HCT116 (cell line): ENCODE measurements at places on chromosomes 6 and 20.

- no peak for DNase-seq
These were observed 48.3 kb downstream of the TRERF1 start for GRCh38 chr6:42403421-42403820.

DNA sequence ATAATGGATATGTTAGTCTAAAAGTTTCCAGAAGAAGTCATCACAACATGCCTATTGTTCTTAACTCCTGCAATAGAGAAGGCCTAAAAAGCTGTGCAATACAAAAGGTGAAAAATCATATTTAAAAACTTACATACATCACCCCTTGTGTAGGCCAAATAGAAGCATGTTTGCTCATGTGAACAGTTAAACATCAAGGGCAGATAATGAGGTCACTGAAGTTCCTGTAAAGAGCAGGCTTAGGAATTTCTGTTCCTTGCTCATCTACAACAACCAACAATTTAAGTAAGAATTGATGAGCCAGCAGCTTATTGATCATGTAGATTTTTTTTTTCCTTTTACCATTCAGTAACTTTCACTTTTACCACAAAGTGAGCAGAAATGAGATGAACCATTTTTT lies 7.5 kb upstream of the NUP153 start:
- no peak for DNase-seq

- DNase-seq: no peak
These were observed 1336.7 kb upstream of the CITED2 start for GRCh38 chr6:140711019-140711613.

- DNase-seq: no peak
These were observed 58.2 kb downstream of the TNFAIP3 start for GRCh38 chr6:137925141-137925698.

DNA sequence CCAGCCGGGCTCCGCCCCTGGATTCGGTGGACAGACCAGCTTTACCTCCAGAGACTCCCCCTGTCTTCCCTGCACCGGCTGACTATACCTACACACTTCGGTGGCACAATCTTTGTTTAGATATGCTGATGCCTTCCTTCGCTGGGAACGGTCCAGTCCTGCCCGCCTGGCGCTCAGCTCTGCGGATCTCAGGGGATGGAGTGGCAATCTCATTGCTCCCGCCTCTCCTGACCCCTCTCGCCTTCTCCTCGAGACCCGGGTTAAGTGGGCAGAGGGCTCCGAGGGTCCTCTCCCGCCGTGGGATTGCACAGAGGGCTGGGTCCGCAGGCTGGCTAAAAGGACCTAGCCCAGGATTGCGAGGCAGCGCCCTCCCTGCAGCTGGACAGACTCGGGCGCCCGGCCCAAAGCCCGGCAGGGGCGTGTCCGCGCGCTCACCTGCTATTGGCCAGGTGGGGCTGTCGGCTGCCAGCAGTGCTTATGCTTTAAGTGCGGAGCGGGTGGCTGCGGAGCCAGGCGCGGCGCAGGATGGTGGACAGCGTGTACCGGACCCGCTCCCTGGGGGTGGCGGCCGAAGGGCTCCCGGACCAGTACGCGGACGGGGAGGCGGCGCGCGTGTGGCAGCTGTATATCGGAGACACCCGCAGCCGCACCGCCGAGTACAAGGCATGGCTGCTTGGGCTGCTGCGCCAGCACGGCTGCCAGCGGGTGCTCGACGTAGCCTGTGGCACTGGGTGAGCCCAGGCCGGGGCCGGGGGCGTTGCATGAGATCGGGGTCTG lies at the start of gene GNMT:
Gene GNMT (plus strand): TSS at position 512 of the 777 bp plus-strand sequence. CDS start 14 bp downstream, at position 526.
- no peak for DNase-seq
